ENCODE measurements at places on chromosomes 12 and 14. TPM values are rescaled to one million over a fixed set of nuclear protein-coding genes. Genes with fewer than 3 reads are reported as not detected.

GRCh38 chr12:98612696-98613334 lies 19.3 kb downstream of the SLC25A3 start:
- no peak for DNase-seq
- no peaks in the 10 kb centered on the region for H3K4me1 ChIP-seq
- H3K36me3 ChIP-seq: peaks cover 9% of the 10 kb centered on the region
- no peak overlapping the region for H3K27ac ChIP-seq
- no peak overlapping the region for H3K4me3 ChIP-seq

- no peak overlapping the region for H3K4me3 ChIP-seq
- DNase-seq: no peak
- no peaks in the 10 kb centered on the region for H3K36me3 ChIP-seq
- H3K27ac ChIP-seq: no peak overlapping the region
These were observed 19.5 kb downstream of the FOXN4 start for GRCh38 chr12:109289551-109289950.

DNA sequence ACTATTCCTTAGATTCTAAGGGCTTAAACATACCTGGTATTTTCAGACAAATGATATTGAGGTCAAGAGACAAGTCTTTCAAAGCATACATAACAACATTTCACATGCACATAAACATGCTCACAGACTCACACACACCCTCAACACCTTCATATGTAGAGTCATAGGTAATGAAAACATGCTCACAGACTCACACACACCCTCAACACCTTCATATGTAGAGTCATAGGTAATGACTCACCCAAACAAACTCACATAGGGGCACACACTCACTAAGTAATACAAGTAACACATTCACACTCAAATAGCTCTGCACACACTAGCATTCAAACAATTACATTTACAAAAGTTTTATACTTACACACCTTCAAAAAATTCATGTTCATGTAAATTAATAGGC lies 975.5 kb downstream of the TMEM121 start:
- DNase-seq: no peak
- H3K27me3 ChIP-seq: no peaks in the 10 kb centered on the region
- no peaks in the 10 kb centered on the region for H3K4me1 ChIP-seq

DNA sequence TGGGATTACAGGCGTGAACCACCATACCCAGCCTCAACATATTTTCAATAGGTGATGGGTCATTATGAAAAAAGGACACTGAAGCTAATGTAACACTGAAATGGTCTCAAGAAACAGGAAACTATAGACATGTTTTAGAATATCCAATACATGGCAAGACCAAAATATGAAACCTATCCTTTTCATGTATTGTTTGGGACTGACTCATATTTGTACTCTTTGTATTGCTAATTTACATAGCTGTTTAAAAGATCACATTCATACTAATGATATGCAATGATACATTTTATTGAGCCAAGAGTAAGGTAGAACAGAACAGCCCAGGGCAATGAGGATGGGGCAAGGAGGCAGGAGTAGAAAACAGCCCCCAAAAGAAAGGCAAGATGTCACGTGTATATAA lies 32.6 kb downstream of the RESF1 start:
- peaks cover 14% of the 10 kb centered on the region for H3K4me1 ChIP-seq
- DNase-seq: no peak
- peak overlapping the region; percentile 65 for H3K27ac ChIP-seq
- H3K4me3 ChIP-seq: no peak overlapping the region

DNA sequence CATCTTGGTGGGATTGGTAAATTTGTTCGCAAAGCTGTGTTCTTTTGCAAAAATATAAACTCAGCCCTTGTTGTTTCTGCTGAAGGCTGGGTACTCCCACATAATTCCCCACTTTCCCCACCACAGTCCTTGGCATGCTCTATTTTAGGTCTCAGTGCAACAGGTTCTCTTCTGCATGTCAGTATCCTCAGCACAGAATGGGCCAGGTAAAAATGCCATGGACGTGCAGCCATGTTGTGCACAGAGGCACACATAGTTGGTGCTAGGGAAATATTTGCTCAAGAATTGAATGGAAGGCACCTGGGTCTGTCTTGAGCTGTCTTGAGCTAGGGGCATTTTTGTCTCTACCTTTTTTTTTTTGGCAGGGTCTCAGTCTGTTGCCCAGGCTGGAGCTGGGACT lies 87.8 kb upstream of the LHX5 start:
- no peak for DNase-seq
- peaks cover 71% of the 10 kb centered on the region for H3K27me3 ChIP-seq
- H3K27ac ChIP-seq: no peak overlapping the region
- H3K4me1 ChIP-seq: no peaks in the 10 kb centered on the region
- no peak overlapping the region for H3K4me3 ChIP-seq
- no peaks in the 10 kb centered on the region for H3K36me3 ChIP-seq

- peaks cover 12% of the 10 kb centered on the region for H3K27me3 ChIP-seq
- no peak overlapping the region for H3K4me3 ChIP-seq
- H3K4me1 ChIP-seq: peaks cover 17% of the 10 kb centered on the region
- no peaks in the 10 kb centered on the region for H3K36me3 ChIP-seq
- DNase-seq: no peak
These were observed 387.5 kb downstream of the EGLN3 start for GRCh38 chr14:33563191-33563900.

Gene KRT71
- not detected for total RNA-seq

Gene SRRM4
- 1.9 TPM for total RNA-seq

Gene NUMB
- total RNA-seq: 88.0 TPM

Gene APOF
- total RNA-seq: not detected

Measured in mesothelial cell of epicardium (in vitro differentiated cells).